ENCODE measurements at places on chromosomes 2 and 18. TPM values are rescaled to one million over a fixed set of nuclear protein-coding genes. Genes with fewer than 3 reads are reported as not detected.

The ITGB6 gene
- total RNA-seq = 10.4 TPM

The AQP12B gene
- total RNA-seq = not detected

The ERICH2 gene
- not detected for total RNA-seq

DNA sequence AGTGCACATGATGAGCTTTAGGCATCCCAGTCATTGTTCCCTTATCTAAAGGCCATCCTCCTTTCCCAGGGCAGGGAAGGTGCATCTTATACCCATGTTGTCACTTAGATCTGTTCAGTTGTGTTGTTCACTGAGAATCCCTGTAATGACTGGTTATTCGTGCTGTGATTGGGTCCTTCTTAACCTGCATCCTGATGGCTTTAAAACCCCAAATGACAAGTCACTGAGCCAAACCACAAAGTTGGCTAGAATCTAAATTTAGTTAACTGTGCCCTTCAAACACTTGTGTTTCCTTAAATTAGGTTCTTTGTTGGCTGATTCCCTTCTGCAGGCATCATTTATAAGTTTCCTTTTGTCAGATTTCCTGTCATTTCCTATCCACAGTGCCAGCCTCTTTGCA, 58.5 kb upstream of the SLC16A14 start:
- H3K4me3 ChIP-seq = no peak overlapping the region
- H3K4me1 ChIP-seq = peaks cover 16% of the 10 kb centered on the region
- no peak overlapping the region for H3K27ac ChIP-seq
- DNase-seq = no peak
- no peaks in the 10 kb centered on the region for H3K36me3 ChIP-seq
- no peaks in the 10 kb centered on the region for H3K27me3 ChIP-seq

DNA sequence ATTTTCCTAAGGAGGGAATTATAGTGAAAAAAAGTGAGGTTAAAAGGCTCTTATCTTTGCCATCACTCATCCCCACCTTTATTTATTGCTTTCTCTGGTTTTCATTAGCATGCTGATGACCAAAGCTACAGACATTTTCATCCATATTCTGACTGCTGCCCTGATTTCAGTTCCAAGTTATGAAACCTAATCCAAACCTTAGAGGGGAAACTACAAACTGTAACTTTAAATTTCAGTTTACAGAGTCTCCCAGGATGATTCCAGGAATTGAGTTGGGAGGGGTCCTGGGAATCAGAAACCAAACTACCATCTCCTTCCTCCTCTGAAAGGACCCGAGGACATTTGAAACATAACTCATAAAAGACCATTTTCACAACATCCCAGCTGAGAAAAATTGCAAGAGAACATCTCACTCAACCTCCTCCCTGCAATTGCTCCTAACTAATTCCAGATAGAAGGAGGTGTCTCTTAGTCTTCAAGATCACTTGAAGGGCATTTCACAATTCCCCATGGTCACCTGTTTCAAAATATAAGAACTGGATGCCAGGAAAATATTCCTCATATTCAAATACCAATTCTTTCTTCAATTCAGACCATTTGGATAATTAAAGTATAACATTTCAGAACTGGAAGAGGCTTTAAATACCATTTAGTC, 520.6 kb downstream of the TNS1 start:
- no peak overlapping the region for H3K4me3 ChIP-seq
- no peak for DNase-seq
- peaks cover 3% of the 10 kb centered on the region for H3K4me1 ChIP-seq
- H3K36me3 ChIP-seq = no peaks in the 10 kb centered on the region

The PJVK gene
- total RNA-seq = 1.7 TPM

- H3K4me1 ChIP-seq = peaks cover 20% of the 10 kb centered on the region
- no peak overlapping the region for H3K27ac ChIP-seq
- DNase-seq = no peak
- no peaks in the 10 kb centered on the region for H3K27me3 ChIP-seq
- no peak overlapping the region for H3K4me3 ChIP-seq
These were observed 146.1 kb downstream of the NCK2 start for GRCh38 chr2:105890856-105891255.

DNA sequence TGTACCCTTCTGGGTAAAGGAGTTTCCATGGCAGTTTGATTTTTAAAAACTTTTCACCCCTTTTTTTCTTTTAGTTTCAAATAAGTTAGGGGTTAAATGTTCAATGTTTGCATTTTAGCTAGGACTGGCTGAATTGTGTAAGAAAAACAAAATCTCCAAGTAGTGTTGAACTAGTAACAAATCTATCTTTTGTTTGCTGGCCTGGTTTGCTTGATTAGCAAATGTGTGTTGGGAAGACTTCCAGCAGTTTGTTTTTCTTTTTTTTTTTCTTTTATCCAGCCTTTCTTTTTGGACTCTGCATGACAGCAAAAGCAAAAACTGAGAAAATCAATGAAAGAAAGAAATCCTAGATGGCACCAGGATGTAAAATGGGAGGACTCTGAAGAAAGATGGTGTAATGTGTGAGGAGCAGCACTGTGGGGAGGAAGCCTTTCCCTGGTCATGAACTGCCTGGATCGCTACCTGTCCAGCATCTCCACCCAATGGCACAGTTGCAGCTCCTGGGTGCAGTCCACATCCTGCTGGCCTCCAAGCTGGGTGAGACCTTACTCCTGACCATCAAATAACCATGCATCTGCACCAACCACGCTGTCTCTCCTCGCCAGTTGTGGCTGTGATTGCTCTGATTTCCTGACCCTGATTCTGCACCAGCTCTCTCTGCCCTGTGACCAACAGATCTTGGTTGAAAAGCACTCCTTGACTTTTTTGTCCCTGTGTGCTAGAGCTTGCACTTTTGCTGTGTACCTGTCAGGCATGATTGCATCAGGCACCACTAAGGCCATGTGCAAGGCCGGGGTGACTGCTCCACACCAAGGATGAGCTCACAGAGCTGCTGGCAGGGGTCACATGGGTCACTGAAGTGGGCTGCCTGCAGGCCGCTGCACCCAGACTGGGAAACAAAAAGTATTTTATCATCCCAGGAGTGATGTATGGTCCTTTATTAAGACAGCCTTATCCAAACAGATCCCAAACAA, 71.2 kb upstream of the ZNF236 start:
- no peaks in the 10 kb centered on the region for H3K36me3 ChIP-seq
- H3K4me1 ChIP-seq = no peaks in the 10 kb centered on the region
- no peak overlapping the region for H3K4me3 ChIP-seq
- no peak overlapping the region for H3K27ac ChIP-seq
- no peak for DNase-seq
